Activated T-cell treated with anti-CD3 and anti-CD28 coated beads, Interleukin-2, amount 50 U/mL, for 72 hours (primary cell): ENCODE measurements at places on chromosomes 5 and 9.

DNA sequence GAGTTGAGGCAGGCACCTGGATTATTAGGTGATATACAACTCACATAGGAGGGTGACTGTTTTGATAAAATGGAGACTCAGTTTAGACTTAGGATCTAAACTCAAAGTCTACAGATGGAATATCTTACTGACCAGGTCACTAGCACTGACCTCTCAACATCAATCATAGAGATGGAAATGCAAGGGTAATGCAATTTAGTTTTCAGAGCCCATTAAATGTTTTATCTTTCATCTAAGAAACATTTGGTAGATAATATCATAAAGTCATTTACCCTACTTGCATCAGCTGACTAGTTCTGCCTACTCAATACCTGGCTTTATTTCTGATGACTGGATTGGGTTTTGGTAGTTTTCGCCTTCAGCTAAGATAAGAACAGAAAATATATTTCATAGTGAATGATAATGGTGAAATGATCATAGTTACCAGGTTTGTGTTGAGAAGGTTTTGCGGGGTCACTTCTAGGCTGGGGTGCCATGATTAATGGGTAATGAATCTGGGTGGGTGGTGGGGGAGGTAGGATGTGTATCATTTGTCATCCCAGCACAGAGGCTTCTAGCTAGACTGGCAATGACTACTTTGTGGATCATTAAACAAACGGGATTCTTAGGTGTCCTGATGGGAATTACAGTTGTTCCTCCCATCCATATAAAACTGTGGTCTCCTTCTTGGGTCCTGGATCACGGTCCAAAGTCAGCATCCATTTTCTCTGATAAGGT, 173.4 kb downstream of the PPP2R2B start:
- no peak for DNase-seq

DNA sequence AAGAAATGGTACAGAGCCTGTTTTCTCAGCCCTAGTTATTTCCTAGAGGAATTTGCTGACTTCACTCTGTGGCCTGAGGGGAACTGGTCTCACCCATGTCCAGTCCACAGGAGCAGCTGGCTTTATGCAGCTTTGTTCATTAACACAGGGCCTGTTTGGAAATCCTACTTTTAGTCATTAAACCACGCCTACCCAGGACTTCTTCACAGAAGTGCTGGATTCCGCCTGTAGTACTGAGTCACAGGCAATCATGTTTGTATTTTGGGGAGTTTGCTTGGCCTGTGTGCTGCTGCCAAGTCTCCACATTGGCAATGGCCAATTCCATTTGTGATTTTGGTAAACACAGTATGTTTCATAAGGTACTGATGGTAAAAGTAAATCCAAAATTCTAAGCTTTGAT, 52.8 kb downstream of the CTNND2 start:
- no peak for DNase-seq

DNA sequence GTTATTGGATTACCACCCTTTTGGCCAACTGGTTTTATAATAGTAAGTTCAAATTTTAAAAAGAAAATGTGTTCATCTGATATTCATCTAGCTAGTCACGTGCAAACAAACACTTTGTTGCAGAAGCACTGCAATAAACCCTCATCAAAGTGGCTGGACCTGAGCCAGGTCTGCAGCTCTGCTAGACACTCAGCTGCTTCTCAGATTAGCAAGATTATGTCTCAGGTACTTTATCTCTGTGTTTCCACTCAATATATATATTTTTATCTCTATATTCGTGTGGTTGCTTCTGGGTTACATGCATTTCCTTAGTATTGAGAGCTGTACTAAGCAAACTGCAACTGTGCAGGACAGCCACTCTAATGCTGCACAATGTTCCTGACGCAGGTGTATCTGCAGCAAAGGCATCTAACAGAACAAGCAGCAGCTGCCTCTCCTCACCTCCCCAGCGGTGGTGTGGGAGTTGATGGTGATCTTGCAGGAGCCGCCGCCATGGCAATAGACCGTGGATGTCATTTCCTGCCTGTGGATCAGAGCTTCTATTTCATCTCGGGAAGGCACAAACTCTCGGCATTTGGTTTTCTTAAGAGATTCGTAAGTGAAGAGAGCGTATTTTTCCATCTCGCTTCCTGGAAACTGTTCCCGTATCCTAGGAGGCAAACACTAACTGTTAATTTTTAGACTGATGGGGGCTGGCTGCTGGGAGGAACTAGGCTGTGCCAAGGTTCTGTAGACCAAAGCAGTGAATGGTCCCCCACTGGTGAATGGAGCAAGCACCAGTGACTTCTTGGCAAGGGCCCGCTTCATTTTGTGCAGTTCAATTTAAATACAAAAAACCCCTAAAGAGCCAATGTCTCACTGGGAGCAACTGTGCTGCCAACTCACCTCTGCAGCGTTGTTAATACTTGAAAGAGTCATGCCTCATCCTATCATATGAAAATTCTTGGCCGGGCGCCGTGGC, 56.7 kb upstream of the RETREG1 start:
- DNase-seq = peak; percentile 31

DNA sequence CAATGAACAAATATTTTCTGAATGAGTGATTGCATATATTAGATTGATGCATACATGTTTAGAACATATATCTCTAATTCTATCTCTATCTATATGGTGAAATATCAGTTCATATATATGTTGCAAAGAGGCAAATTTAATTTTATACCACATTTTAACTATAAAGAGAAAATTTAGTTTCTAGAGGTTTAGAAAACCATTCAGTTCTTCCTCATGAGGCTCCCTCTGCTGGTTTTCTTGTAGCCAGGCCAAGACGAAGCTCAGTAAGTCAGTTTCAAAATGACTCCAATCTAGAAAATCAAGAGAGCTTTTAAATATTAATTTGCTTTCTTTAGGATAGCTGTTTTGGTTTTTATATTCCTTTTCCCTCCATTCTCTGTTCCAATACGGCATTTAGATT, 312.1 kb downstream of the TMEM232 start:
- DNase-seq = peak; percentile 7

DNA sequence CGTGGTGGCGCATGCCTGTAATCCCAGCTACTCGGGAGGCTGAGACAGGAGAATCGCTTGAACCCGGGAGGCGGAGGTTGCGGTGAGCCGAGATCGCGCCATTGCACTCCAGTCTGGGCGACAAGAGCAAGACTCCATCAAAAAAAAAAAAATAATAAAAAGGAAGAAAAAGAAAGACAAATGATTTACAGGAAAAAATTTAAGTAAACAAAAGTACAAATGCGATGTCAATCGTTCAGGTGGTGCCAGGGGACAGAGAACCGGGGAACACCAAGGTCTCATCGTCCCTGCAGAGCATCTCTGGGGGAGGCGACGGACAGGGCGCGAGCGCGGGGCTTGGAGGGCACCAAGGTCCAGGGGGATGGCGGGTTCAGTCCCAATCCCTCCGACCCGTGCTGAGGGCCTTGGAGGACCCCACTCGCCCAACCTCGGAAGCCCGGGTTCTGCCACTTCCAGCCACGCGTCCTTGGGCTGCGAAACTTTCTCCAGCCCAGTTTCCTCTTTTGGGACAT, 607 bp upstream of the HNRNPAB start:
- peak; percentile 37 for DNase-seq

GRCh38 chr9:2924380-2924768, 80.5 kb upstream of the PUM3 start:
- no peak for DNase-seq
